ENCODE measurements at places on chromosomes 2 and 18. TPM values are rescaled to one million over a fixed set of nuclear protein-coding genes. Genes with fewer than 3 reads are reported as not detected.

RAB6C gene
- total RNA-seq = not detected

FTCDNL1 gene
- 2.0 TPM for total RNA-seq

TUBB8B gene
- not detected for total RNA-seq

OTOS gene
- total RNA-seq = not detected

GALNT13 gene
- 0.32 TPM for total RNA-seq

MYL1 gene
- total RNA-seq = not detected

SERPINB13 gene
- total RNA-seq = not detected

GRCh38 chr2:236568068-236568921 is 1.3 kb upstream of the ACKR3 start:
- peak overlapping the region; percentile 68 for H3K27ac ChIP-seq
- H3K4me1 ChIP-seq = peaks cover 26% of the 10 kb centered on the region
- DNase-seq = peak; percentile 74
- H3K36me3 ChIP-seq = peaks cover 2% of the 10 kb centered on the region

GRCh38 chr2:194842871-194843270 is 814.2 kb upstream of the SLC39A10 start:
- H3K4me1 ChIP-seq = no peaks in the 10 kb centered on the region
- no peak overlapping the region for H3K4me3 ChIP-seq
- H3K36me3 ChIP-seq = no peaks in the 10 kb centered on the region
- H3K27ac ChIP-seq = no peak overlapping the region
- no peaks in the 10 kb centered on the region for H3K27me3 ChIP-seq

GRCh38 chr2:207046724-207047123 is 107.4 kb downstream of the CPO start:
- no peak overlapping the region for H3K27ac ChIP-seq
- peaks cover 1% of the 10 kb centered on the region for H3K27me3 ChIP-seq
- no peak overlapping the region for H3K4me3 ChIP-seq
- no peaks in the 10 kb centered on the region for H3K36me3 ChIP-seq
- H3K4me1 ChIP-seq = peaks cover 7% of the 10 kb centered on the region

DNA sequence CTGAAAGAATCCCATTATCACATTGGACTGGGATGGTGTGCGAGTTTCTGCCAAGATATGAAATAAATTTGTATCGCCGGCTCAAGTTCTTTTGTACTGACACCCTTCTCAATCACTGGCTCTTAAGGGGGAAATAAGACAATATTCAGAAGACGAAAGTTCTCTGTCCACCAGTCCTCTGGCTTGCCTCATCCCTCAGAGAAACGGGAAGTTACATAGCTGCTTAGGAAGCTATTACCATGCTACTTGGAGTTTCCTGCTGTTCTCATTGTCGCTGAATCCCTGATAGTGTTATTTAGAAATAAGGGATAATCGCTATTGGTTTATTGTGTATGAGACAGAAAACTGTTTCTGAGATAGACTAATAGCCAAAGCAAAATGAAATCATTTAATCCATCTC is 205.0 kb upstream of the ZNF521 start:
- H3K4me1 ChIP-seq = no peaks in the 10 kb centered on the region
- H3K36me3 ChIP-seq = no peaks in the 10 kb centered on the region
- H3K4me3 ChIP-seq = no peak overlapping the region
- DNase-seq = no peak

DNA sequence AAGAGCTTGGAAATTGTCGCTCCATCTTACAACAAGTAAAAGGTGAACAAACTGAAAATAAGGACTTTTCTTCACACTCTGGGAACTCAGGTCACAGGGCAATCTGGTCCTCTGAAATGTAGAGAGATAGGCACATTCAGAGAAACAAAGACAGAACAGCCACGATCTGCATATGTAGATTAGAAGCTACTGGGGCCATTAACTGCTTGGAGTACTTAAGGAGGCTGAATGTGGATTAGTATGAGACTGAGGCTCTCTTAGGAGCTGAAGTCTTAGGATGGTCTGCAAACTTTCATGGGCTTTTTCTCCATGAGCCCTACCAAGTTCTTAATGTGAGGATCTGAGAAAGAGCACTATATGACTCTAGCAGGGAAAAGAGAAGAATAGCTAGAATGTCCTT is 265.3 kb upstream of the NXPH2 start:
- no peak for DNase-seq
- H3K27me3 ChIP-seq = no peaks in the 10 kb centered on the region
- no peak overlapping the region for H3K4me3 ChIP-seq
- H3K27ac ChIP-seq = no peak overlapping the region
- no peaks in the 10 kb centered on the region for H3K36me3 ChIP-seq
- no peaks in the 10 kb centered on the region for H3K4me1 ChIP-seq

GRCh38 chr2:151840216-151841046 is 12.2 kb upstream of the ARL5A start:
- H3K27ac ChIP-seq = no peak overlapping the region
- peaks cover 2% of the 10 kb centered on the region for H3K4me1 ChIP-seq
- H3K27me3 ChIP-seq = peaks cover 5% of the 10 kb centered on the region
- H3K36me3 ChIP-seq = no peaks in the 10 kb centered on the region

DNA sequence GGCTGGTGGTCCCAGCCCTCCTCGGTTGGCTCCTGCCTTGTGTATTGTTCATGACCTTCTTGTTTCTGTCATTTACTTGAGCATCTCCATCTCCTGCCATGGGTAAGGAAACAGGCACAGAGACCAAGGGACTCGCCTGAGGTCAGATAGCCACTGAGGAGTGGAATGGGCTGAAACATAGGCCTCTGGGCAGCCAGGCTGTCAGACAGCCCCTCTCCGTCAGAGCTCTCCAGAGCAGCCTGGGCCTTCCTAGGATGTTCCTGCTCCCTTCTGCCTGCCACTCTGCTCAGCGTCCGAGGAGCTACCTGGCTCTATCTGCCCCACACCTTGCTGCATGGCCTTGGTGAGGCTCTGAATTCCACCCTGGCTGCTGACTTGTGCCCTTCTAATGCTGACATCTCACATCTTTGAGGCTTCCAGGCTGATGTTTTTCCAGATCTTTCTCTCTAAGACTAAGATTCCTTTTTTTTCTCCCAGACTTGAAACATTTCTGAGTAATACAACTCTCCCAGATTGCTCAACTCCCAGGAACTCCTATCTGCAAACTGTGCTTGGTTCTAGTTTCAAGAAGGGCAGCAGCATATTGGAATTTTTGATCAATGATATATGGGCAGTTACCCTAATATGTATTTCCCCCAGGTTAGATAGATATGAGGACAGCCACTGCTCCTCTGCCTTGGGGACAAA is 67.7 kb downstream of the MCFD2 start:
- no peaks in the 10 kb centered on the region for H3K4me1 ChIP-seq
- DNase-seq = no peak
- H3K4me3 ChIP-seq = no peak overlapping the region
- H3K36me3 ChIP-seq = no peaks in the 10 kb centered on the region
- peaks cover 2% of the 10 kb centered on the region for H3K27me3 ChIP-seq
- H3K27ac ChIP-seq = no peak overlapping the region

- H3K36me3 ChIP-seq = no peaks in the 10 kb centered on the region
- no peaks in the 10 kb centered on the region for H3K4me1 ChIP-seq
- no peaks in the 10 kb centered on the region for H3K27me3 ChIP-seq
- no peak for DNase-seq
- no peak overlapping the region for H3K4me3 ChIP-seq
Measured at GRCh38 chr2:34806891-34807290, 1207.8 kb upstream of the FAM98A start.

GRCh38 chr2:235238537-235238936 is 255.3 kb upstream of the AGAP1 start:
- H3K4me3 ChIP-seq = no peak overlapping the region
